ENCODE measurements at places on chromosomes 4 and X.
A peak's percentile ranks its signal among the peaks of the same experiment; 100 is the strongest.

DNA sequence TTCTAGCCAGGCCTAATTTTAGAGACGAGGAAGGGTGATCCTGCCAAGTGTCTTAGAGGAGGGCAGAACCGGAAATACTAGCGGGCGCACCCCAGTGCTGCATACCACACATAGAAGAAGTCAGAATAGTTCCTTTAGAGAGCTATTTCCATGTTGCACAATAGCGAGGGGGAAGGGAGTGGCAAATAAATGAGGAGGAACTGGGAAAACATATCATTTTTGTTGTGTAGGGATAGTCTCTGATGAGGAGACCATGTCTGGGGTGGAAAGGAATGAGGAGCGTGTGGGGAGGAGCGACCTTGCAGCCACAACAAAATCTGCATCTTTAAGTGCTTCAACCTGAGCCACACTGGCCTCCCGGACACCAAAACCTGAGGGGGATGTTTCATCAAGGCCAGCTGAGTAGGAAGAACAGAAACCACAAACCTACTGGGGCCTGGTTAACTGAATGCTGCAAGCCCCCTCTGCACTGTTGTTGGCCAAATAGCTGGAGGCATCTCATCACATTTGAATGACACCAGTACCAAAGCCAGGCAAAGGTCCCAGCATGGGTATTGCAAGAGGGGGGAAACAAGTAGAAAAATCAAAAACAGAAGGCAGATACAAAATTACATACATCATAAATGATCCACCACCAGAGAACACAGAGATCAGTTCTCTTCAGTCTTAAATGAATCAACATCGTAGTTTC, 26.7 kb upstream of the C1QTNF7 start:
- peaks cover 36% of the 10 kb centered on the region for H3K4me1 ChIP-seq
- H3K27me3 ChIP-seq, result no peaks in the 10 kb centered on the region
- no peak for DNase-seq
- no peaks in the 10 kb centered on the region for H3K36me3 ChIP-seq
- H3K27ac ChIP-seq, result peak overlapping the region; percentile 75

- H3K4me1 ChIP-seq, result no peaks in the 10 kb centered on the region
- H3K27ac ChIP-seq, result no peak overlapping the region
- H3K27me3 ChIP-seq, result no peaks in the 10 kb centered on the region
- peaks cover 3% of the 10 kb centered on the region for H3K36me3 ChIP-seq
Observed at GRCh38 chrX:819684-820083, 189.1 kb downstream of the SHOX start.

DNA sequence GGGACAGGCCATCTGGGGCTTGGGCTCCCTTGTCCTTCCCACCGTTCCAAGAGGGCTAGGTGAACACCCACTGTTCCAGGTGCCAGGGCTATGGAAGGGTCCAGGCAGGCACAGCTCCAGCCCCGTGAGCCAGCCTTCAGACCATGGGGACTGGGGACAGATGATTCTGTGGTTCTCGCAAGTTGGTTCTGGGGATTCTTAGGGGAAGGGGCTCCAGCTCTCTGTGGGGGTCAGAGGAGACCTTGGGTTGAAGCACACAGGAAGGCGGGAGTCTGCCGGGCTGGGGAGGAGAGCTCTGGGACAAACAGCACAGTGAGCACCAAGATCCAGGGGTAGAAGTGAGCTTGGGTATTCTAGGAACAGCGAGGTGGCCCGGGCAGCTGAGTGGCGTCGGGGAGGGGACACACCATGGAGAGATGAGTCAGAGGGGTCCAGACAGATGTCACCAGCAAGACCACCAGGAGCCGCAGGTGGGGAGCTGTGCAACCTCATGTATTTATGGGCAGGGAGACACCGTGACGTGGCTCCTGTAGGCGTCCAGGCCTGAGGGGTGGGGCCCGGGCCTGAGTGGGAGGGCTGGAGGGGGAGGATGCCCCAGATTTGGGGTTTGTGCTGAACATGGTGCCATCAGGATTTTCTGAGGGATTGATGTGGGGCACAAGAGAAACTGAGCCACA, 48.8 kb upstream of the HMX1 start:
- H3K4me3 ChIP-seq, result no peak overlapping the region
- H3K4me1 ChIP-seq, result peaks cover 5% of the 10 kb centered on the region
- no peak for DNase-seq
- peaks cover 30% of the 10 kb centered on the region for H3K27me3 ChIP-seq
- no peaks in the 10 kb centered on the region for H3K36me3 ChIP-seq

GRCh38 chr4:173370130-173370476, 651 bp upstream of the SAP30 start:
- peak overlapping the region; percentile 89 for H3K27ac ChIP-seq
- no peak for DNase-seq
- peaks cover 31% of the 10 kb centered on the region for H3K4me1 ChIP-seq
- peaks cover 4% of the 10 kb centered on the region for H3K36me3 ChIP-seq
- peak overlapping the region; percentile 96 for H3K4me3 ChIP-seq

- H3K4me1 ChIP-seq, result peaks cover 10% of the 10 kb centered on the region
- DNase-seq, result no peak
- peak within 1 kb of the TSS; percentile 84 for H3K27ac ChIP-seq
Observed at GRCh38 chr4:40629401-40630334, at the start of gene RBM47. RBM47 (minus strand) TSS chr4:40629864; CDS start chr4:40438893, 190,971 bp downstream.

- H3K27ac ChIP-seq, result no peak overlapping the region
- no peaks in the 10 kb centered on the region for H3K4me1 ChIP-seq
- H3K4me3 ChIP-seq, result no peak overlapping the region
- no peak for DNase-seq
- no peaks in the 10 kb centered on the region for H3K36me3 ChIP-seq
- H3K27me3 ChIP-seq, result peaks cover 7% of the 10 kb centered on the region
Observed at GRCh38 chrX:112630187-112630586, 49.6 kb downstream of the LHFPL1 start.

GRCh38 chrX:21691512-21692018, 33.4 kb upstream of the KLHL34 start:
- no peaks in the 10 kb centered on the region for H3K27me3 ChIP-seq
- H3K27ac ChIP-seq, result no peak overlapping the region
- H3K4me1 ChIP-seq, result peaks cover 6% of the 10 kb centered on the region
- no peak for DNase-seq
- no peaks in the 10 kb centered on the region for H3K36me3 ChIP-seq

DNA sequence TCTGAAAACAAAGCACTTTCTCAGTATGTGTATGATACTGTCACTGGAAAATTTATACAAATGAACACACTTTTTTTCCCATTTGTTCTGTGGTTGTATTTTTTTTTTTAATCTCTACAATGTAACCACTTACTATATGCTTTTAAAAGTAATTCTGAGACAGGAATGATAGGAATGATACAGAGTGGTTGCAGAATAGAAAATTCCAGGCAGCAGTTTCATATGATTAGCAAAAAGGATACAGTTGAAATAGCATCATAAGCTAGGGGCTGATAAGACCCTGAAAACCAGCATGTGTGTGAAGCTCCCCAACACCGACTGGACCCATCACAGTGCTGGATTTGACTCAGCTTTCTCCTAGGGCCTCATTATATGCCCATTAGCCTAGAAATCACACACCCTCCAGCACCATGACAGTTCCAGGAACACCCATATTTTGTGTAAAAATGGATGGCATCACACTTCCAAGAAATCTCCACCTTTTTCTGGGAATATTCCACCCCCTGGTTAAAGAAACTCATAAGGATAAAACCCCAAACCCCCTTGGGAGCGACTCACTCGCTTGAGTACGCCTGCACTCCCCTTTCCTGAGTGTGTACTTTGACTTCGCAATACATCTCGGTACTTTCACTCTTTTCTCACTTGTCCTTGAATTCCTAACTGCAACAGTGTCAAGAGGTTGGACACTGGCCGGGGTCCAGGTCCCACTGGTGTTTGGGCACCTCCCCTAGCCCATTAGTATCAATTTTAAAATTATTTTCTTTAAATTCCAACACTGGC, 77.4 kb upstream of the AGA start:
- no peaks in the 10 kb centered on the region for H3K27me3 ChIP-seq
- no peak overlapping the region for H3K4me3 ChIP-seq
- DNase-seq, result no peak
- H3K27ac ChIP-seq, result no peak overlapping the region

DNA sequence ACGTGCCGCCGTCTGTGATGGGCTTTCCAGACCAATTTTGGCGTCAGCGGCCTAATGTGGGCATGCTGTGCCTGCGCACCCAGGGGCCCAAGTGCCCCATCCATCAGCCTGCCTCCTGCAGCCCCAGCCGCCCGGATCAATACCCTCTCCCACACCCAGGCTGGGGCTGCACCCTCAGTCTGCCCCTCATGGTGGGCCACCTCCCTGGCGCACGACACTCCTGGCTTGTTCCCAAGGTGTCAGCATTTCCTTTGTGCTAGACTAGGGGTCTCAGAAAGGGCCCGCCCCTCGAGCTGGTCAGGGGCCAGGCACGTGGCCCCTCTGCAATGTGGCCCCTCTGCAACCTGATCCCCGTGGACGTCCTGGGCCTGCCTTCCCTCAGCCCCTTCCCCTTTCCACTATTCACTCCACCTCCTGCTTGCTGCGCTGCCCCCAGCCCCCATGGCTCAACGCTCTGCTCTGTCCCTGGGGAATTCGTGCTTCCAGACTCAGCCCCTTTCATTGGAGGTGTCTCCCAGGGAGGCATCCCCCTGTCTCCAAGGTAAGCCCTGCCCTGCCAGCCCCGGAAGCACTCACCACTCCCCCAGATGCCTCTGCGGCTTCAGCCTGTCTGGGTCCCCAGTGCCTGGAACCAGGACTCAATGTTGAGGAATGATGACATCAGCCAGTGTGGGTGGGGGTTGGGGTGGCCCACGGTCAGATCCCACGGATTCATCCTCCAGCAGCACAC, 130.8 kb downstream of the HMX1 start:
- no peaks in the 10 kb centered on the region for H3K36me3 ChIP-seq
- H3K27ac ChIP-seq, result no peak overlapping the region
- DNase-seq, result no peak
- H3K4me3 ChIP-seq, result no peak overlapping the region
- H3K27me3 ChIP-seq, result peaks cover 30% of the 10 kb centered on the region
- no peaks in the 10 kb centered on the region for H3K4me1 ChIP-seq

DNA sequence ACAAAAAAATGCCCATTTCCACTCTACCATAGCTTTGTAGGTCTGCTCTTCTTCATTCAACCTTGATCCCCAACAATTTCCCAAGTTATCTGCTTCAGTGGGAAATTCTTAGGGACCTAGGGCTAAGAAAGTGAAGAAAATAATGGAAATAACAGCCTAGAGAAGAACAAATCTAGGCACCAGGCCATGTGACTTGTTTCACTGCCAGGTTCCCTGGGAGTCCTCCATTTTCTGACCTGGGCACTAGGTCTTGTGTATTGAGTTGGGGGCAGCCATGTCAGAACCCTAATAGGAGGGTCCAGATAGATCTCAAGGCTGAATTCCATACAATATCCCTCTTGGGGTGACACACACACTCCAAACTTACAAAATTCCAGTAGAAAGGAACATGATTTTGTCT, 194.6 kb upstream of the STK26 start:
- no peaks in the 10 kb centered on the region for H3K27me3 ChIP-seq
- H3K4me3 ChIP-seq, result peak overlapping the region; percentile 47
- H3K27ac ChIP-seq, result no peak overlapping the region

GRCh38 chr4:128770807-128771206, 38.7 kb upstream of the JADE1 start:
- no peak for DNase-seq
- H3K36me3 ChIP-seq, result no peaks in the 10 kb centered on the region
- H3K27me3 ChIP-seq, result peaks cover 1% of the 10 kb centered on the region
- H3K4me3 ChIP-seq, result no peak overlapping the region
- H3K4me1 ChIP-seq, result peaks cover 2% of the 10 kb centered on the region
- H3K27ac ChIP-seq, result no peak overlapping the region

- no peak overlapping the region for H3K4me3 ChIP-seq
- H3K36me3 ChIP-seq, result no peaks in the 10 kb centered on the region
- H3K27me3 ChIP-seq, result peaks cover 33% of the 10 kb centered on the region
- no peak for DNase-seq
Observed at GRCh38 chr4:110484767-110485166, 8.8 kb downstream of the ENPEP start.

DNA sequence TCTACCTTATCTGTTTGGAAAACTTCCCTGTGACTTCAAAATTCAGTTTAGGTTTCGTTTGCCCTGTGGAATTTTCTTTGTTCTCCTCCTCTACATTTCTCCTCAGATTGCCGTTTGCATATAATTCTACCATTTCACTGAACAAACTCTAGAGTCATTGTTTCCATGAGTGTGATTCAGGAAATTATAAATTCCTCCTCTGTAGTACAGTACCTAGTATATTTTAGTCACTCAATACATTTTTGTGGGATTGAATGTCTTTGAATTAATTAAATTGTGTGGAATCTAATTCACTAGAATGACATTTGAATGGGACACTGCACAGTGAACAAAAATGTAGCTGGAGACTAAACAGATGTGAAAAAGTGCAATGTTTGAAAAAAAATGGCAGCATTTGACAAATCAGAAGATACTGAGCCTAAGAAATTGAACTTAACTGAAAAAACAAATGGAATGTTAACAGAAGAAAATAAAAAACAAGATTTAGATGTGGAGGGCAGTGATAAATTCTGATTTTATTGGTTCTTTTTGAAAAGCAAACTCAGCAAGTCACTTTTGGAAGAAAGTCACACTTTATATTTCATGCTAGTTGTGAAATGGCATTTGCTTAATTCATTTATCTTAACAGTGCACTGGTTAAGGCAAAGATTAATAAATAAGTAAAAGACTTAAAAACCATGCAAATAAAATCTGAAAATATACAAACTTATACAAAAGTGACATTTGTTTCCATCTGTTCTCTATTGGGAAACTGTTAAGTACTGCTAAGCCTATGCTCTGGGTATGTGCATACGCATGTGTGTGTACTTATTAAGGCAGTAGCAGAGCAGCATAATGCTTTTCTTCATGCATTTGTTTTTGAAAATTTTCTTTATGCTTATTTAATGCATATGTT, 512.3 kb downstream of the FAT4 start:
- no peak overlapping the region for H3K4me3 ChIP-seq
- H3K4me1 ChIP-seq, result no peaks in the 10 kb centered on the region
- DNase-seq, result no peak
- H3K27ac ChIP-seq, result no peak overlapping the region

DNA sequence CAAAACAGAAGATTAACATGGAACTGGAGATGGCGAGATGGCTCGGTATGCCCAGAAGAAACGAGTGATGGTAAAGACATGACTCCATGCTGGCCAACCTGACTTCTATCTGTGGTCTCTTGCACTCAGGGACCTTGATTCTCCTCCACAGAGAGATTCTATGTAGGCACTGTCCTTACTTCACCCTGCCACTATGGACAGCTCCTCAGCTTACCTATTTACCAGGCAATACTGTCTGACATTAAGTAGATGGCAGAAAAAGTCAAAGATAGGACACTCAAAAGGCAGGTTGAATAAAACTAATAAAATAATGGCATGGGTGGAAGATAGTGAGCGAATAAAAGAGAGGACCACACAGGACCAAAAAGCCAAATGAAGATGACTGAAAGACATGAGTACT, 35.2 kb upstream of the NDNF start:
- H3K27ac ChIP-seq, result no peak overlapping the region
- H3K36me3 ChIP-seq, result no peaks in the 10 kb centered on the region
- DNase-seq, result no peak
- no peak overlapping the region for H3K4me3 ChIP-seq

DNA sequence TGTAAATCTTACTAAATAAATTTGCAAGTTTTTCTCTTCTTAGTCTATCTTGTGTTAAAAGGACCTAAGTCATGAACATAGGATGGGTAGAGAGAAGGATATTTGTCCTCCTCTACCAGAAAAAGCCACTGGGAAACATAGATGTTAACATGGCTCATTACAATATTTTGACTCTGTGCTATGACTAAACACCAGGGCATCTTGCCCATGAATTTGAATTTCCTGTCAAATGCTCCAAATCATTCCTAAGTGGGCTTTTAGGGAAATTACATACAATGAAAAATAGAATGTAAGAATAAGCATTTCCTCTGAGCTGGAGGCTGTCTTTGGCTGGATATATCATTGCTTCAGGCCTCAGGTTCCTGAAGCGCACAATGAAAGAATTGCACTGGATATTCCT, 39.1 kb downstream of the ANOS1 start:
- H3K36me3 ChIP-seq, result no peaks in the 10 kb centered on the region
- H3K27me3 ChIP-seq, result no peaks in the 10 kb centered on the region
- H3K27ac ChIP-seq, result no peak overlapping the region
- no peak overlapping the region for H3K4me3 ChIP-seq
- DNase-seq, result no peak
